ENCODE measurements at places on chromosomes 7 and 10.

- DNase-seq, result no peak
These were observed 103.0 kb downstream of the AUTS2 start for GRCh38 chr7:69701288-69701687.

DNA sequence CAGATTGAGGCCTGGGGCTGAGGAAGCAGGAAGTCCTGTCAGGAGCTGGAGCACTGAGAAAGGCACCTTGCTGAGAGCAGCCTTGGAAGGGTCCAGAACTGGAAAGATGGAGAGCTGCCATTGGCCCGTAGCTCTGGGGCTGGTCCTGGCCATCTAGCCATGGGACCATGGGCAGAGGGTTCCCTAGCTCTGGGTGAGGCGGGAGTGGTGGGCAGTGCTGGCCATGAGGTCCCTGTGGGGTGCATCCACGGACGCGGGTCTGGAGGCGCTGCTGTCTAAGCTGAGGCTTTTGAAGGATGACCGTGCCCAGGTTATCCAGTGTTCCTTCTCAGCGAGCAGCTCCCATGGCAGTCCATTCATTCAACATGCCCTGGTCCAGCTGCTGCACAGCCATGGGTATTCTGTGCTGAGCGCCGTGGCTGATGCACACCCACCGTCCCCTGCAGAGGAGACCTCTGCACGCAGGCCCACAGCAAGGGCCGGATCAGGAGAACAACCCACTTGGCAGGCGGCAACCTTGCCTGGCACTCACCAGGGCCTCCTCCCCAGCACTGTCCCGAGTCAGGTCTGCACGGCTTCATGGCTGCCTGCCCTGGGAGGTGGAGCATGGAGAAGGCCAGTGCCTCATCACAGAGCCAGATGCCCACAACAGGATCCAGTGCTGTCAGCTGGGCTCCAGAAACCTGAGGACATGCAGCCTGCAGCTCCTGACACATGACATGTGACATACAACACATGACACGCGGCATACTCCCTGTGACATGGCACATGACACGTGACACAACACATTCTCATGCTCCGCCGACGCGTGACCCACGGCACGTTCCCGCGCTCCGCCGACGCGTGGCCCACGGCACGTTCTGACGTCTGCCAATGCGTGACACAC is 121.9 kb downstream of the INPP5A start:
- no peak for DNase-seq

DNA sequence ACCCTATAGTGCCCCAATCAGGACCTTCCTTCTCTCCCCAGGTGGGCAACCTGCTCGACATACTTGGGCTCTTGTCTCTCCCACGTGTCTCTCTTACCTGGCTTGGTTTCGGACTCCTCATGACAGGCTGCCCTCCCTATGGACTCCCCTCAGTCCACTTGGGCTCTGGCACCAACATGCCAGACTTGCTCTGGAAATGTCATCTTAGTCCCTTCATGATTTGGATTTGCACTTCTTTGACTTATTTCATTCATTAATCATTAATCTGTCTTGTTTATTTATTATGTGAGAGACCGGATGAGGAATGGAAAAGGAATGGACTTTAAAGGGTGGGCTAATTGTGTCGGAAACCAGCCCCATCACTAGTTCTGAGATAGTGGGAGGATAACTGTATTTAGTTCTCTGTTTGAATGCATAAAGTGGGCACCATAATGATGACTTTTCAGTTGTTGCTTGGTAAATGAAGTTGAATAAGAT is 108.0 kb downstream of the SND1 start:
- DNase-seq, result no peak

GRCh38 chr10:55200020-55200419 is 399.0 kb upstream of the PCDH15 start:
- DNase-seq, result no peak

DNA sequence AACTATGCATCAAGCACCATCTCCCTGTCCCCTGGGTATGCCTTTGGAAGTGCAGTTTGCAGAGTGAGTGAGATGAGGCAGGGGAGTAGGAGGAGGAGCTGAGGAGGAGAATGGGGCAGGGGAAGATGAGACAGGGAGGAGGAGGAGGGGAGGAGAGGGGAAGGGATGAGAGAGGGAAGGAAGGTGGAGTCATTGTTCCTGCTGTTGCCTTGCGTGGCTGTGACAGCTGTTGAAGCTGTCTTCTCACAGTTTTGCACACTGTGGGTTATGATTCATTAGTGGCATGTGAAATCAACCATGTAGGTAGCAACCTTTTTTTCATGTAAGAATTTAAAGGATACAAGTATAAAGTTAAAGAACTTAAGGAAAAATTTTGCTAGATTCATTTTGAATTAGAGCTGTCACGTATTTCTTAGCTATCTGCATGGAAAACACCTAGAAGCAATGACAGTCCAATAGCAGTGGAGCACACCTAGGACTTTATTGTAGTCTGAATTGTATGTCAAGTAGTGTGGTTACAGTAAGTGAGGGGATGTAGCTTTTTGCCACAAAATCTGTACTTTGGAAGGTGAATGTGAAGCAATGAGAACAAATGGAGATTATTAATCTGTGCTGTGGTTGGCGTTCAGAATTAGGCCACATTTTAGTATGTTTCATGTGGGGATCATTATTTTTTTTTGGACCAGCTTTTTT is 21.7 kb downstream of the CCM2 start:
- DNase-seq, result no peak

DNA sequence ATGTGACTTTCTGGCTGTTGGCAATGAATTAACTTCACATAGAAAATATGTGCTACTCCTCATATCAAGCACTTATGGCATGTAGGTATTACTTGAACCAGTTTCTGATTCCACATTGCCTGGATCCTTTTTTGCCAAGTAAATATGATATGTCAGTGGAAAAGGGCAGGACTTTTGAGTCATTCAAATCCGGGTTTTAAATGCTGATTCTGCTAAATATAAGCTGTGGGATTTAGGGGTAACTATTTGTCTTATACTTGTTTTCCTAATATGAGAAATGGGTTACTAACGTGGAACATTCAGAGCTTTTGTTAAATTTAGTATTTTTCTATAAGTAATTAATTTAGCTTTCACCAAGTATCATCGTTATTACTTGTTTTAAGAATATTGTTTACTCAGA is 108.0 kb upstream of the HGF start:
- no peak for DNase-seq

GRCh38 chr7:151437866-151438516 is 1.9 kb downstream of the CRYGN start:
- no peak for DNase-seq

- DNase-seq, result no peak
These were observed 2.4 kb downstream of the GATA3 start for GRCh38 chr10:8056871-8057331.

DNA sequence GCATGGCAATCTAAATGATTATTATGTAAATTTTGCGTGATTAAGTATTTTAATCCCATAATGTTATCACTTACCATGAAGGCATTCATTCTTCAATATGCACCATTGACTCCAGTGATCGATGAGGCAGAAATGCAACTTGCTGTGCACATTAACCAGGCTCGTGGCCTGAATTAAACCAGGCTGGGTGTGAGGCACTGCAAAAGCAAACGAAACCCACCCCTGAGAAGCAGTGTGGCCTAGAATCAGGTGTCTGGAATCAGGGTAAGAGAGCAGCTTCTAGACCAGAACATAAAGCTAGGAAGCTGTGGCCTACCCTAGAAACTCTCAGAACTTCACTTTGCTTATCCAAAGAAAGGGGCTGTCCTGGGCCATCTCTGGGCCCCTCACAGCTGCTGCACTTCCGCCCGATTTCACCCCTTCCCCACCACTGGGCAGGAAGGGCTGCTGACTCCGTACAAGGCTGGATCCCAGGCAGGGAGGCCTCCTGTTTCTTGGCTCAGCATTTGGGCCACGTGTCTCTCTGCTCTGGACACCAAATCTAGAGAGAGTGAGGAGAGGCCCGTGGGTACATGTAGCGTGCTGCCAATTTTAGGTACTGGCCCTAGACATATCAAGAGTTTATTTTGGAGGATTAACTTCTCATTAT is 4.4 kb downstream of the PTPRE start:
- no peak for DNase-seq

GRCh38 chr7:18566829-18567228 is 71.3 kb downstream of the HDAC9 start:
- DNase-seq, result no peak

DNA sequence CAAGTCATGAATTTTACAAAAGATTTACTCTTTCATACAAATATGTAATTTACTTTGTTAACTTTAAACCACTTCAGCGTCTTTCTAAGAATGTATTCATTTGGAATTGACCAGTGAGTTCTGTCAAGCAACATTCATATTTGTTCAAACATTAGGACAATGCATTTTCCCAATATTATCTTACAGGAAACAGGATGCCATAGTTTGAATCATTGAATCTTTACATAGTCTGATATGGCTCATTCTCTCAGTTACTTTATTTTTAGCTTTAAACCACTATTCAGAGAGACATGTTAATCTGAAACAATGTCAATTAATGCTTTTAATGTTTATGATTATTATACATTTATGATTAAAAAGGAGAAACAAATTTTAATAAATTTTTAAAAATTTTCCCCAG is 21.1 kb upstream of the MEOX2 start:
- no peak for DNase-seq

- DNase-seq, result no peak
These were observed 49.8 kb downstream of the STK17A start for GRCh38 chr7:43632746-43633145.

DNA sequence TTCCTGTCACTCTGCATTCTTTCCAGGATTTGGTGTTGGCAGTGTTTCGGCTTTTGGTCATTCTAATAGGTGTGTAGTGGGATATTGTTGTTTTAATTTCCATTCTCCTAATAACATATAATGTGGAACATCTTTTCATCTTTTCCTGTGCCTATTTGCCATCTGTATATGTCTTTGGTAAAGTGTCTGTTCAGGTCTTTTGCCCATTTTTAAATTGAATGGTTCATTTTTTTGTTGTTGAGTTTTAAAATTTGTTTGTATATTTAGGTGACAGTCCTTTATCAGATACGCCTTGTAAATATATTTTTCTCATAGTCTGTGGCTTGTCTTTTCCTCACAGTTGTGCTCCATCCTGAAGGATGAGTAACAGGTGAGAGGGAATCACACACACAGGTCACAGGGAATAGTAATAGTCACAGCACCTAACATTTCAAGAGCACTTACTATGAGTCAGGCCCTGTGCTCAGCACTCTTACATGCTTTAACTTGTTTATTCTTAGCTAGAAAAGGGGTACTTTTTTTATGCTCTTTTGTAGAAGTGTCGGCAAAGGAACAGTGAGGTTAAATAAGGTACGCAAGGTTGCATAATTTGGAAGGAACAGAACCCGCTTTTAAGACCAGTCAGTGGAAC is 117.1 kb upstream of the GATA3 start:
- no peak for DNase-seq

GRCh38 chr7:23696916-23697441 is 13.0 kb upstream of the STK31 start:
- no peak for DNase-seq

GRCh38 chr10:51342381-51342780 is 268.1 kb downstream of the PRKG1 start:
- no peak for DNase-seq

DNA sequence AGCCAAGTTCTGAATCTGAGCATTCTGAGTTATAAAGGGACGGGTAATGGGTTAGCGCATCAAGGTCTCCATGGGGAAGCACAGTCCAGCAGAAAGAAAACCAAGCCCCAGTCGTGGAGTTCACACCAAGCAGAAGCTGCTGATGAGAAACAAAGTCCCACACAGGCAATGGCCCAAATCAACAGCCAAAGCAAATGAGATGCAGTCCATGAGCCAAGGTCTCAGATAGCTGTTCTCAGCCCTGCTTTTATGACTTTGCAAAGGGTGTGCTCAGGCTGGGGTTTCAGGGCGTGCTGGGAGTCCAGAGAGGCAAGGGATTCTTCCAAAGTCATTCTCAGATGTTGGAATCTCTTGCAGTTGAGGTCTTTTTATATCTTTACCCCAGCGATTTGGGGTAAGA is 32.0 kb downstream of the THNSL1 start:
- no peak for DNase-seq

DNA sequence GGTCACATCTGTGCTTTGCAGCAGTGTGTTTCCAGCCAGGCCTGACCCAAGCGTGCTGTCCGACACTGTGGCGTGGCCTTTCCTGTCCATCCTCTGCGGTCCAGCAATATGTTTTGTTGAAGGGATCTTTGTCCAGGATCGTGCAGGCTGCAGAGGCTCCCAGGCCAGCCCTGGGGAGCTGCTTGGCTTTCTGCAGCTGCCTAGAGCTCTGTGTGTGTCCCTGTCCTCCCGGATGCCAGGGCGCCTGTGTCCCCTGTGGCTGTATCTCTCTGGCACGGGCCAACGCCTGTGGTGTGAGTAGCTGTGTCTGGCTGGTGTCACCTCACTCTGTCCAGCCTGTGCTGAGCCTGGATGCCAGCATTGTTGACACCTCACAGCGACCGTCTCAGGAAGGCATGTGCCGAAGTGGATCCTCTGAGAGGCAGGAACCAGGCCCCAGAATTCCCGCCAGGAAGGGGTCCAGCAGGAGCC is 94.5 kb downstream of the INPP5A start:
- DNase-seq, result no peak

GRCh38 chr7:32427769-32428291 is 62.4 kb downstream of the LSM5 start:
- DNase-seq, result no peak

DNA sequence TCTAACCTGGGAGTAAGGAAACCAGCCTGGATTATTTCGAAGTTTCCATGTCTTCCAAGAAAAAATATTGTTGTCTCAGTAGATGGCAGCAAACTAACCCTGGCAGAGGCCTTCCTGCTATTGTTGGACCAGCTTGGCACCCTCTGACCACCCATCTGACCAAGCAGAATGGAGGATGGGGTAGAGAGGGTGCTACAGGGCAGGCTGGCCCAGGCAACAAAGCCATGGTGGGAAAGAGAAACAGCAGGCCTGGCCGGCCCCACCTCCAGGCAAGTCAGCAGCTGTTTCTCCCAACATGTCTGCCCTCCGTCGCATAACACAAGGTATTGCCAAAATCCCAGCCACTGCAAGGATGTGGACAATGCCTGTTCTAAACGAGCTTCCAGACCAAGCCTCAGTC is 95.0 kb downstream of the FAM53B start:
- DNase-seq, result no peak

GRCh38 chr10:133230044-133230361 is at the start of gene UTF1:
UTF1 (plus strand) TSS chr10:133230217; CDS start chr10:133230289, 72 bp downstream.
- no peak for DNase-seq

- no peak for DNase-seq
These were observed 15.8 kb downstream of the NAPEPLD start for GRCh38 chr7:103132995-103133688.

- no peak for DNase-seq
These were observed 83.3 kb downstream of the PAX2 start for GRCh38 chr10:100828738-100829096.

GRCh38 chr10:60950300-60950699 is 6.3 kb upstream of the RHOBTB1 start:
- no peak for DNase-seq
